ENCODE measurements at places on chromosomes 3 and 15.

GRCh38 chr3:196883361-196883760 is 15.6 kb downstream of the SENP5 start:
- DNase-seq, result no peak

DNA sequence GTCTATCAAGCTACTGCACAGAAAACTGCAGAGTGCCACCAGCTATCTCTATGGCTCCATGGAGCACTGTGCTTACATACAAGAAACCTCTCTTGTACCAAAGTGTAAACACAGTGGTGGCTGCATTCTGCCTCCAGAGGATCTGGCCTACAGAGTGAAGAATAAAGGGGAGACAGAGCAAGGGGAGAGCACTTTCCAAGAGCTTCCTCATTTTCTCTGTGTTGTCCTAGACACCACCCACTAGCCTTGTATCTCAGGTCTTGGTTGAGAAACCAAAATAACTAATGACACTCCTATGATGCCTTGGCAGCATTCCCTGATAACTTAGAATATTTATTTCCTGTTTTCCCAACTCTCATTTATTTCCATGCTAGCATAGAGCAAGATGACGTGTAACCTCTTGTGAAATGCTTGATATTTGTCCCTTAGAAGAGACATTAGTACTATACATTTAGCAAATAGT is 56.9 kb upstream of the PHLDB2 start:
- no peak for DNase-seq

DNA sequence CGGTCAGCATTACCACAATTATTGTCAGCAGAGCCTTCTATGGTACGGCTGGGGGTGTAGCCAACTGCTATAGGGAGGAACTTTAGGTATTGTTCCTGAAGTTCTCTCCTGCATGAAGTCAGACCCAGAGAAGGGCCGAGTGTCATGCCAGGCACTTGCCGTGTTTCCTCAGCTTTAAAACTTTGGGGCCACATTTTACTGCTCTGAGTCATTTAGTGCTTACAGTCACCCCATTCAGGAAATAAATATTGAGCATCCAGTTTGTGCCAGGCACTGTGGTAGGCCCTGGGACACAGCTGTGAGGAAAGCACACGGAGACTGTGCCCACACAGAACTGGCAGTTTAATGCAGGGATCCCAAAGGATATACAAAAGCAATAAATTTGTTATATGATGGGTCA is 54.5 kb upstream of the APEH start:
- DNase-seq, result no peak

DNA sequence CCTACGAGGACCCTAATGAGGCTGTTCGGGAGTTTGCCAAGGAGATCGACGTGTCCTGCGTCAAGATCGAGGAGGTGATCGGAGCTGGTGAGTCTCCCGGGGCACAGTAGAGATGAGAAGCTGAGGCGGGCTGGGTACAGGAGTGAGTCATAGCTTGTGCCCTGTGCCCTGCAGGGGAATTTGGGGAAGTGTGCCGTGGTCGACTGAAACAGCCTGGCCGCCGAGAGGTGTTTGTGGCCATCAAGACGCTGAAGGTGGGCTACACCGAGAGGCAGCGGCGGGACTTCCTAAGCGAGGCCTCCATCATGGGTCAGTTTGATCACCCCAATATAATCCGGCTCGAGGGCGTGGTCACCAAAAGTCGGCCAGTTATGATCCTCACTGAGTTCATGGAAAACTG is 17.9 kb downstream of the EPHB3 start:
- DNase-seq, result no peak

- peak; percentile 76 for DNase-seq
Measured at GRCh38 chr15:52331490-52332240, 36.1 kb upstream of the MYO5C start.

DNA sequence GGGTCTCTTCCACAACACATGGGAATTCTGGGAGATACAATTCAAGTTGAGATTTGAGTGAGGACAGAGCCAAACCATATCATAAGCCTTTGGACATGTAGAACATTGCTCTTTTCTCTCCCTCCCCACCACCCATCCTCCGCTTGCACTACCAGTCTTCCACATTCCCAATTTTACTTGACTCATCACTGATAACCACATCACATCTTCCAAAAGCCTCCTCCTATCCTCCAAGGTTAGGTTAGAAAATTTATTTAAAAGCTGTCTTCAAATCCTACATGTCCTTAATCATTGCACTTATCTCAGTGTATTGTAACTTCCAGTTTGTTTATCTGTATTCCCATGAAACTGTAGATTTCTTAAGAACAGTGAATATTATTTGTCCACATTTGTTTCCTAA is 10.4 kb downstream of the ZBED2 start:
- no peak for DNase-seq

- no peak for DNase-seq
Measured at GRCh38 chr3:194979173-194979572, 291.8 kb downstream of the XXYLT1 start.

DNA sequence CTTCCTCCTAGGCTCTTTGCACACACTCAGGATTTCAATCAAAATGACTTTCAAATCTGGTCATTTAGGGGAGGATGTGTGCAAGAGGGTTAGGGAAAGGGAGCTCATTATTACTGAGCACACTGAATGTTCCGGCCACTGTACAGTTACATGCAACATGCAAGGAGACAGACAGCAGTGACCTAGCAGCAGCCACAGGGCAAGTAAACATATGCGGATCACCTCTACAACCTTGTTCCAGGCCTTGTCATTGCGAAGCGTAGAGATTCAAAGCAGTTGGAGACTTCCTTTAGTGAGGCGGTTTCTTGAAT is 837.6 kb downstream of the AGBL1 start:
- DNase-seq, result no peak

GRCh38 chr3:48546203-48546829 is 10.3 kb downstream of the PFKFB4 start:
- no peak for DNase-seq

- no peak for DNase-seq
Measured at GRCh38 chr3:70049761-70050160, 50.2 kb downstream of the SAMMSON start.

- DNase-seq, result no peak
Measured at GRCh38 chr3:8784676-8785435, 15.4 kb upstream of the OXTR start.

DNA sequence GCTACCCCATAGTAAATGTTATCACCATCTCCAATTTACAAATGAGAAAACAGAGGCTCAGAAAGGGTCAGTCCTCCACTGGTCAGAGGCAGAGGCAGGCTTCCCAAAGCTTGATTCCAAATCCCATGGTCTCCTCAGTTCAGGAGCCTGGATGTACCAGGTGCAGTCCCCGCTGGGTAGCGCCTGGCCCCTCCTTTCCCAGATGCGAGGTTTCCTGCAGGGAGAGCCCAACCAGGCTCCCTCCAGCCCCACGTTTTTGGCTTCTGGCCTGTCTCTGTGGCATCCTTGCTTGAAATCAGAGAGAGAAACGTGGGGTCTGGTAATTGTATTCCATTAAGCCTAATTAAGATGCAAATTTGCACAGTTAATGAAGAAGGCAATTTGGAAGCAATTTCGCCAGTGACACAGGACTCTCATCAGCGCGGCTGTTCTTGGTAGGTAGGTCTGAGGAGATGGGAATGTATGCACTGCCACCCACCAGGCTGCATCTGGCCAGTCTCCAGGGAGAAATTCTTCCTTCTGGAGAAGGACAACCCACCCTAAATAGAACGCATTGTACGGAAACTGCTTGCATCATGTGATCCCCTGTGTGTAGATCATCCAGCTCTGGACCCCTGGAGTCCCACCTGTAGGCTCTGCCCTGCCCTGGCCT is 50.5 kb downstream of the HRH1 start:
- no peak for DNase-seq

DNA sequence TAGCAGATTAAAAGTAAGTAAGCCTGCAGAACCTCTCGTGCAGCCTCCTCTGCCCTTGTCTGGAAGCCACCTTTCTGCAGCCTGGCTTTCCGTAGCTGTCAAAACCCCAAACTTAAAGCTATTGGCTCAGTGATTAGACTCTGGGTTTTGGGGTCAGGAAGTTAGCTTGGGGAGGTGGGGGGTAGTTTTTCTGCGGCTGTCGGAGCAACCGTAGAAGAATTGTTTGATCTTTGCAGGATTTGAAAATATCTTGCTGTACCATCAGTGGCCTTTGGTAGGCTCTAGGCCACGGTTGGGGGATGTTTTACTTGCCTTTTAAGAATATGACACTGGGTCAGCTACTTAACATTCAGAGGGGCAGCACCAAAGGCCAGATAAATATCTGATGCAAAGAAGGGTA is 88.4 kb upstream of the RASGRP1 start:
- DNase-seq, result peak; percentile 83

DNA sequence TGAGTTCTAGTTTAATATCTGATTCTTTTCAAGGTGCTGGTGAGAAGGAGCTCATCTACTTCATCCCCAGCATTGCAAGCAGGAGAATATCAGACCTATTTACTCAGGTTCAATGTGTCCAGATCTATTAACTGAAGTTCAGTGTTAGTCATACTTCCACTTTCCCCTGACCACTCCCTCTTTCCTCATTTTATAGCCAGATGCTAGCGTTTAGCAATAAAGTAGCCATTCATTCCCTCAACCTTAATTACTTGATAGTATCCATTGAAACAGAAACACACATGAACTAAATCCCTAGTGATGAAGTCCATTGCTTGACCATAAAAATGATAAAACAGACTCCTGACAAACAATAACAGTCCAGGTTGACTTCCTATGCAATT is 60.0 kb downstream of the RPL22L1 start:
- DNase-seq, result no peak

DNA sequence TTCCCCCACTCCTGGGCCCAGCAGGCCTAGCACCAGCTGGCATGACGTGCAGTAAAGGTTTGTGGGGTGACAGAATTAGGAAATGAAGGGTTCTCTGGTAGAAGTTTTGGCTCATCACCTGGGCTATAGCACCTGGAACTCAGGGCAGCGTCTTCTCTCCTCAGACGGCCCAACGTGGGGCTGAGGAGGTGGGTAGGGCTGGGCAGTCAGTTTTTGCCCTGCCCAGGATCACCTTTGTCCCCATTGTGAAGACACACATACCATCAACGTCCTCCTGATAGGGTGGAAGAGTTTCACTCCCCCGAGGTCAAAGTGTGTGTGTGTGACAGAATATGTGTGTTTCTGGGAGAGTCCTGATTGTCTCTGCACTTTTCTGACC is 12.1 kb downstream of the KBTBD13 start:
- no peak for DNase-seq

- DNase-seq, result peak; percentile 64
Measured at GRCh38 chr15:70023064-70023768, 74.5 kb downstream of the TLE3 start.

DNA sequence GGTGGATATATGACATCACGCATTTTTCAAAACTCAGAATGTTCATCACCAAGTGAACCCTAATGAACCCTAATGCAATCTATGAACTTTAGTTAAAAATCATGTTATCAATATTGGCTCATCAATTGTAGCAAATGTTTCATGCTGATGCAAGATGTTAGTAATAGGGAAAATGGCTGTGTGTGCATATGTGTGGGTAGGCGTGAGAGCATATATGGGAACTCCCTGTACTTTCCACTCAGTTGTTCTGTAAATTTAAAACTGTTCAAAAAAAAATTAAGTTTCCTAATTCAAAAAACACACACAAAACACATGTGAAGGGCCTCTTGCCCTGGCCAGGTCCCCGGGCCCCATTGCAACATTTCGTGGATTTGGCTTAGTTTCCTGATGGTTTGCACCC is 89.7 kb upstream of the PROK2 start:
- peak; percentile 34 for DNase-seq

DNA sequence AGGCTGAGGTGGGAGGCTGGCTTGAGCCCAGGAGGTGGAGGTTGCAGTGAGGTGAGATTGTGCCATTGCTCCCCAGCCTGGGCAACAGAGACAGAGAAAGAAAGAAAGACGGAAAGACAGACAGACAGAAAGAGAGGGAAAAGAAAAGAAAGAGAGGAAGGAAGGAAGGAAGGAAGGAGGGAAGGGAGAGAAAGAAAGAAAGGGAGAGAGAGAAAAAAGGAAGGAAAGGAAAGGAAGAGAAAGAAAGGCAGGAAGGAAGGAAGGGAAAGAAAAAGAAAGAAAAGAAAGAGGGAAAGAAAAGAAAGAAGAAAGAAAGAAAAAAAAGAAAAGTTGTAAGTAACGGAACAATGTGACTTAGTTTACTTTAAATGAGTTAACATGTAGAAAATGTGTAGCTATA is 260.7 kb upstream of the GRM7 start:
- no peak for DNase-seq

- no peak for DNase-seq
Measured at GRCh38 chr3:10371167-10371566, 50.3 kb upstream of the SEC13 start.

DNA sequence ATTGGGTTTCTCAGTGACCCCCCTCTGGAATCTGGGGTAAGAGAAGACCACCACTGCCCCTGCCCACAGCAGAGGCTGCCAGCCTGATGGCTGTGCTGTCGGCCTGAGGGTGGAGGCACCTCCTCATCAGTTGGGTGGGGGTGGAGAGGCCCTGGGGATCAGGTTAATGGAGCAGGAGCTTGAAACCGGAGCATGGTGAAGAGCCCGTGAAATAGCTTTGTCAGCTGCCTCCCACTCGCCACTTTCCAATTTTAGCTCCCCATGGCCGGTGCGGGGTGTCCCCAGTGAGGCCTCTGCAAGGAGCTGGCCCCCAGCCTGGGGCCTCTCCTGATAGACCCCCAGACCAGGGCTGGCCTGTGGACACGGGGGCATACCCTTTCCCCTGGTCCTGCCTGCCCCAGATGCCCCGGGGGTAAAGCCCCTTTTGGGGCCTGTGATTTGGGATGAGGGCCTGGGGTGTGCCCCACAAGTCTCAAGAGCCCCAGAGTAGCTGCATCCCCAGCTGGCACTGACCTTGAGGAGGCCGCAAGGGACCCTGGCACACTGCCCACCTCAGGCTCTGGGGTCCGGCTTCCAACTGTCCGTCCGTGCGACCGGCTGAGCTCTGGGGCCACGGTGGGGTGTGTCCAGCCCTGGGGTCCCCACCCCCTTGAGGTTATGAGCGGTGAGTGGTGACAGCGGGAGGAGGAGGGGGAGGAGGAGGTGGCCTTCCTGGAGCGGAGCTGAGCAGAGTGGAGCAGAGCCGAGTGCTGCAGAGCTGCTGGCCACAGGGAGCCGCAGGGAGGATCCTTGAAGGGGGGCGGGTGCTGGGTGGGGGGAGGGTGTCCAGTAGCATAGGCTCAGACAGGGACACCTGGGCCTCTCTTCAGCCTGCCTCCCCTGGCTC is at the start of gene HHATL:
HHATL (minus strand) TSS at position 733 of the 886 bp plus-strand sequence. CDS start 1,972 bp downstream, outside the sequence.
- no peak for DNase-seq

DNA sequence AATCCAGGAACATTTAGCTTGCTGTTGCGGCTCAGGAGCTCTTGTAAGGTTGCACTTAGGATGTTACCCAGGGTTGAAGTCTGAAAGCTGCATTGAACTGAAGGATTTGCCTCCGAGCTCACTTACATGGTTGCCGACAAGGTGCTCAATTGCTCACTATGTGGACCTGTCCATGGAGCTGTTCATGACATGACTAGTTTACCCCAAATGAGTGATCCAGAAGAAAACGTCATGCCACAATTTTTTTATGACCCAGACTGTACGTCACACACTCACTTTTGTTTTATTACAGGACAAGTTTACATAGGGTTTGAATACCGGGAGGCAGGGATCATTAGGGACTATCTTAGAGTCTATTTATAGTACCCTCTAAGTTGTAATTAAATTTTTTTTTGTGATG is 21.0 kb upstream of the CLDN11 start:
- no peak for DNase-seq
